ENCODE measurements at places on chromosomes 2 and 18.

DNA sequence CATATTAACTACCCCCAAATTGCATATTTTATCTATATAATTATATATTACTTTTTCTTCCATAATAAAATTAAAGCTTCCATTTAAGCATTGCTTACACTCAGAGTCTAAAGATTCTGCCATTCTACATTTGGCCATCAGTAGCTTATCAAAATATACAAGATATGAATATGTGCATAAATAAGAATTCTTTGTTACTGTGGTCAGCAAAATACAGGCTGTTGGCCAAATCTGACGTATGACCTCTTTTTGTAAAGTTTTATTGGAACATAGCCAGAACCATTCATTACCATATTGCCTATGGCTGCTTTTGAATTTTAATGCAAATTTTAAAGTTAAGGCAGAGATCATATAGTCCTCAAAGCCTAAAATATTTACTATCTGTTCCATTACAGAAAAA lies 643.9 kb upstream of the VRK2 start:
- no peak for DNase-seq

GRCh38 chr2:172628085-172628484 lies 72.2 kb downstream of the PDK1 start:
- no peak for DNase-seq

DNA sequence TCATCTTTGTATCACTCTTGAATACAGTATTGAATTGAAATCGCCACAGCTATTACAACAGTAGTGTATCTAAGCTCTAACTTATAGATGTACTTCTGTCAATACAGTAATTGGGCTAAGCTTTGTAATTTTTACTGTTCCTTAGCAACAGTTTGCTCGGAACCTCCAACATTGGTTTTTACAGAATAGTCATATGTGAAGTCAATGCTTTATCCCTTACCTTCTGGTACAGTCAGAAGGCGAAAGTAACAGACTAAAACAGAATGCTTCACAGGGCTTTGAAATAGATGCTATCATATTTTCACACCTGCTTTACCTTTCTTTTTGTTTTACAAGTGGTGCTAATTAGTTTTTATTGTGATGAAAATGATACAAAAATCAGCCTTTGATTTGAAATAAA lies 46.9 kb upstream of the CYP20A1 start:
- DNase-seq: no peak

- DNase-seq: no peak
Measured at GRCh38 chr18:6781142-6781714, 51.7 kb downstream of the ARHGAP28 start.

DNA sequence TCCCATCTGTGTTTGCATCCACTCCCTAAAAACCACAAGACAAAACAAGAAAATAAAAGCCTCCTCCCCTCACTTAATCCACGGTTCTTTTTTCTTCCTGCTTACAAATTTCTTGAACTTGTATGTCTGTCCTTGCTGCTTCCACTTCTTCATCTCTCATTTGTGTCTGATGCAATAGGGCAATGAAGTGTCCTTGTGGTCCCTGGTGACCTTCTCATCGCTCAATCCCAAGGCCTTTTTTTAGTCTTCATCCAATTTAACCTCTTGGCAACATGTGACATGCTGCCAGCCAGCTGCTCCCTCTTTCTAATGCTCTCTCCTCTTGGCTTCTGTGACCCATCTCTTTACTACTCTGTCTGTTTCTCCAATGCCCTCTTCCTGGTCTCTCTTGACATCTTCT lies 87.6 kb downstream of the SEMA4F start:
- no peak for DNase-seq

- DNase-seq: no peak
Measured at GRCh38 chr2:74036450-74037195, 51.9 kb downstream of the TET3 start.

DNA sequence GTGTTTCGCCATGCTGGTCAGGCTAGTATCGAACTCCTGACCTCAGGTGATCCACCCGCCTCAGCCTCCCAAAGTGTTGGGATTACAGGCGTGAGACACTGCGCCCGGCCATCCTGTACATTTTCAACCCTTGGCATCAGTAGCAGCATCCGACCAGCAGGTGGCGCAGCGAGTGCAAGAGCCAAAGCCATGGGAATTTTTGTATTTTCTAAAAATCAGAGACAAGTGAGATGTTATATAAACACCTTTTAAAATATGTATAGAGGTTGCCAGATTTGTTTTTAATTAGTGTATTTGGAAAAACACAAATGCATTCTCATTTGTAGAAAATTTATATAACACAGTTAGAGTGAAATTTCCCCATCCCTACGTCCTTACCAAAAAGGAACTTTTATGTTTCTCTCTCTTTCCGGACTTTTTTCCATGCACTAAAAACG lies 36.8 kb downstream of the MOGAT1 start:
- peak; percentile 1 for DNase-seq

DNA sequence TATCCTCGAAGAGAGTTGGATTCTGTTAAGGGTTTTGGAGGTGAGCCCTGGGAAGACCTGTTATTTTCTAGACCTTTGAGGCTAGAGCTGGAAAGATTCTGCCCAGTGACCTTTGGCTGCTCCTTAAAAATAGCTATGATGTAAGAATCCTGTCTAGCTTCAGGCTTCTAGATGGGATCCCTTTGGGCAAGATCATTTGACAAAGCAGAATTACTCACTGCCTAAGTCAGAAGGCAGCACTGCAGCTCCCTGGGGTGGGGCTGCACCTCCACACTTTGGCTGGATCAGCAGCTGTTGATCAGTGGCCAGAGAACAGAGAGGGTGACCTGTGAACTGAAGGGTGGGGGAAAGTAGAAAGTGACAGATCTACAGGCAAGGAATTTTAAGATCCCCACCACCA lies 103.8 kb downstream of the ASAP2 start:
- no peak for DNase-seq

DNA sequence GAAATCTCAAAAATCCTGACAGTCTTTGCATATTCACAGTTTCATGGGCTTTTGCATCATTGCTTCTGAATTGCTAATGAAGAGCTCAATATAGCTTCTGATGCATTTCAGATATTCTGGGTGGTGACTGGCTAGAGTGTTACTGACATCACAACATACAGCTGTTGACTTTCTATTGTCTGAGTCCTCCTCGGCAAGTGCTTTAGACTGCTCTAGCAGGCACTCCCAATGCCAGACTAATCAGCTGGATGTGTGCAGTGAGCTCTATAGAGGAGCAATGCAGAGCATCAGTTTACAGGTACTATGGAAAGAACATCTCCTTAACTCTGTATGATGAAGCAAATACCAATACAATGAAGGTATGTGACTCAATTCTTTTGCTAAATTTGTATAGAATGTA lies 54.9 kb downstream of the R3HDM1 start:
- no peak for DNase-seq

GRCh38 chr2:142545036-142545435 lies 332.4 kb upstream of the KYNU start:
- DNase-seq: no peak

DNA sequence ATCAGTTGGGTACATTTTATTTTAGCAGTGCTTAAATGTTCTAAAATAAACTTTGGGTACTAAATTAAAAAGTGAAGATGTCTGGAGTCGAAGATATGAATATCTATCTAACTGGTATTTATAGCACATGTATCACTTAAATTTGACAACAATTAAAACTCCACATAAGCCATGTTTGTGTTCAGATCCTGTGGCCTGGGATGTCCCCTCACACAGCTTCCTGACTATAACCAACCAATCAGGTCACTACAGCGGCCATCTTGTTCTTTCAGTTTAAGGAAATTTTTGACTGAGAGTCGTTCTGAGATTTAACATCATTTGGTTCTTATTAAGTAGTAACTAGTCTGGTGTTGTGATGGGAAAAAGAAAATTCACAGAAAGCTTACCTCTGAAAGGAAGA lies 170.7 kb upstream of the NRP2 start:
- DNase-seq: no peak

GRCh38 chr2:10333966-10334365 lies 31.3 kb downstream of the HPCAL1 start:
- no peak for DNase-seq

DNA sequence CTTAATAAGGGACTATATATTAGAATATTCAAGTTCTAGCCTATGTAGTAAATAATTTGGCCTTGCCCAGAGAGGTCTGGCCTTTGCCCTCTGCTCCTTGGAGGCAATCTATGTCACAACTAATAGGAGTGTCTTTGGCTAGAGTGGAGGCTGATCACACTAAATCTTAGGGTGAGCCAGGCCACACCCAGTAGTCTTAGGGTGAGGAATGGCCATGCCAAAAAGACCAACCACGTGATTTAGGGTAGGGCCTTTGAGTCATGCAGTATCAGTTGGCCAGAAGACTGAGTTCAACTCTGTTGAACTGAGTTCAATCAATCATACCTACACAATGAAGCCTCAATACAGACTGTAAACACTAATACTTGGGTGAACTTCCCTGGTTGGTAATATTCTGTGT lies 26.0 kb upstream of the FLACC1 start:
- DNase-seq: no peak

- DNase-seq: no peak
Measured at GRCh38 chr18:23277399-23277798, 142.1 kb downstream of the CABLES1 start.

DNA sequence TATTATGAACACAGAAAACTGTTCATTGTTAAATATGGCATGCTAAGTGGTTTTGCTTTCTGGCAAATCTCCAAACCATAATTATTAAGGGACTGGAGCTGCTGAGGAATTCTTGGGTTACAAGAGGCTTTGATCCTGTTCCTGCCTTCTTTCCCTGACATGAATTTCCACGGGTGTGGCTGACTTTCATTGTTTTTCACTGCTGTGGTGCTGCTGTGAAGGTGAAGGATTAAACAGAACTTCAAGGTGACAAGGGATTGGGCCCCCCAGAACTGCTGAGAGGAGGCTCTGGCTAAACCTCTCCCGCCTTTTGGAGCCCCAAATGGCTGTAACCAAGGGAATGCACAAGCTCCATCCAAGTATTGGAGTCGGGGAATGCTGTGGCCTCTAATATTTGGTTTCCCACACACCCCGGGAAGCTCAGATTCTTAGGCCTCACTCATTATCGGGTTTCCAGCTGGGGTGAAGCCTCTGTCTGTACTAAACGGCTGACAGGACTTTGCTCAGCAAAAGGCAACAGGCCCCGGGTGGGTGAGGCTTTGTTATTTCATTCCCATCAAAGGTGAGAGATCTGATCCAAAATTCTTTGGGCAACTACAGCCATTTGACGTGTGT lies 29.0 kb upstream of the ZFP36L2 start:
- DNase-seq: no peak

GRCh38 chr2:201433394-201433995 lies 17.8 kb downstream of the TRAK2 start:
- no peak for DNase-seq

- no peak for DNase-seq
Measured at GRCh38 chr2:170123593-170123992, 54.4 kb upstream of the MYO3B start.

DNA sequence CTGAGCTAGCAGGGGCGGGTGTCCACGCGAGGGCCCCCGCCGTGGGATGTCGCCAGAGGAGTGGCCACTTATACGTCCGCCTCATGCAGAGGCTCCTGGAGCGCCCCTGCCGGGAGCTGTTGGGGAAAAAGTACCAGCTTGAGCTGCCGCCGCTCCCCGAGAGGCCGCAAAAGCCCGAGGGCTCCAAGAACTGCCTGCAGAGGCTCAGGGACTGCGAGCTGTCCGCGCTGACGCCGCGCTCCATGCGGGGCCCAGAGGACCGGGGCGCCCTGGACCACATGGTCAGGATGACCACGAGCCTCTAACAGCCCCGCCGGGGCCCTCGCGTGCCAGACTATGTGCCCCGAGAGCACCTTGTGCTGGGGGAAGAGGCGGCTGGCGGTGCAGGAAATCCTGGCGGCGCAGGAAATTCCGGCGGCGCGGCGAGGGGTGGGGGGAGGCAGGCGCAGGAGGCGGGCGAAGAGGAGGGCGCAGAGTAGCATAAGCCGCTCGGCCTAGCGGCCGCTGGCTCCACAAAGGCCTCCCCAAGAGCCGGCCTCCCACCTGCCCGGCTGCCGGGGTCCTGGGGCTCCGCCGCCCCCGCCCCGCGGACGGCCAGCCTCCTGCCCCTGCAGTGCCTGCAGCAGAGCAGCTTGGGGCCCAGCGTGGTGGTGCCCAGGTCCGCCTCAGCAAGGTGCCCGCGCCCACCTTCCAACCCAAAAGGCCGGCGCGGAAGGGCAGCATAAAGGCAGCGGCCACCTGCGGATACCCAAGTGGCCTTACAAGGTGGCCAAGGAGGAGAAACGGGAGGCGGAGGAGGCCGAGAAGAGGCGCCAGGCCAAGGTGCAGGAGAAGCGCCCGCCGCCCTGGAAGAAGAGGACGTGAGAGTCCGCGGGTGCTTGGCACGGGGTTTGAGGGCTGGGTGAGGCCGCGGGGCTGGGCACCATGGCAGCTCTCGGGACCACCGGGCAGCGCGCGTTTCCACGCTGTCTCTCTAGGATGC lies 42.1 kb upstream of the TRIM43B start:
- DNase-seq: peak; percentile 50

DNA sequence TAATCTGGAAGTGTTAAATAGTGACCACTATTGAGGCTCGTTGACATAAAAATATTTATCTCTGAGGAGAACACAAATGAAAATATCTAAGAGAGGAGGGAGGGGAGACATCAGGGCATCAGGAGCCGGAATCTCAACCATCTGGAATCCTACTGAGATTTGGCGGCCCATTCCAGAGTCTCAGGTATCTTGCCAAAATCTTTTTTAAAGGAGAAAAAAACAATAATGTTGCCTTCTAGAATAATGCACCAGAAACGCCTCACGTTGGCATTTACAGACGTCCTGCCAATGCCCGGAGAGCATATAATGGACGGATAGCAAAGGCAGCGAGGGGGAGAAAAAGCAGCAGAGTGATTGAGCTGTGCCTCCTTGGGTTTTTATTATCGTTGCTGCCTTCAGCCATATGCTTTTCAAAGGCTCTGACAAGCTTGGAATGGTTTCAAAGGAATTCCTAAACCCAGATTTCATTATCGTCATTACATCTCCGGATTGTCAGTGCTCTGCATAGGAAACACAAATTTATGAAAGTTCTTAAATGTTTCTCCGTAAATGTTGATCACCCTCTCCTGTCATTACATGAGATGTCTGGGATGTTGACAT lies 30.9 kb upstream of the EGR4 start:
- DNase-seq: no peak

DNA sequence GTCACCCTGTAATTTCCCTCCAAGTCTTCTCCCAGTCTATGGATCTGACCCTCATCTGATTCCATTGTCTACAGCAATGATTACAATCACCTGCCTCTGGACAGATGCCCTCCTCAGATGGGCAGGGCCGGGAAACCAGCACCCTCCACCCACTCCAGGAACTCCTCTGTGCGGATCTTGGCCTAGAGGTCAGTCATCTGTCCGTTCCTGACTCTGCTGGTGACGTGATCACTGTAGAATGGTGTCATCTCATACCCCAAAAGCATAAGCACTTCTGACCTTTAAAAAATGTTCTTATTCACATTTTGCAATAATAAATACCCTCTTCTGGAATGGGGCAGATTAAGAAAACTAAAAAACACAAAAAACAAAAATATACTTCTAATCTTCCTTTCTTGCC lies 29.5 kb upstream of the BZW1 start:
- DNase-seq: no peak

All from NCI-H187 (cell line).